Skin of body (tissue), 3 donors: ENCODE measurements at places on chromosomes 7 and 10.

DNA sequence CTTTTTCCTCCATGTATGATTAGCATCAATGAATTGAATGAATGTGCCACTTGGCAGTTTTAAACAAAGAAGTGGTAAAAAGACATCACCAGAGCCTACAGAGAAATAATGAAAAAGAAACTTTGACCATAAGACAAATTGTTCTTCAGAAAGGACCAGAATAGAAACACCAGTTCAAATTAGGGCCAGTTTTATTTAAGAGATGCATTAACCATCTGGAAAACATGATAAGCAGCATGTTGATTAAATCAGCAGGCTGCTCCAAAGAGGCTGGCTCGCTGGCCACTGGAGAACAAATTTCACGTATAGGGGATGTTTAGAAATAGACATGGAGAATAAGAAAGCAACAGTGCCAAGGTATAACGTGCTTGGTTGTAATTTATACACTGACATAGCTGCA, 242.3 kb upstream of the AOAH start:
- no peak for DNase-seq

- DNase-seq, result no peak
These were observed 12.8 kb upstream of the ADD3 start for GRCh38 chr10:109994711-109995577.

DNA sequence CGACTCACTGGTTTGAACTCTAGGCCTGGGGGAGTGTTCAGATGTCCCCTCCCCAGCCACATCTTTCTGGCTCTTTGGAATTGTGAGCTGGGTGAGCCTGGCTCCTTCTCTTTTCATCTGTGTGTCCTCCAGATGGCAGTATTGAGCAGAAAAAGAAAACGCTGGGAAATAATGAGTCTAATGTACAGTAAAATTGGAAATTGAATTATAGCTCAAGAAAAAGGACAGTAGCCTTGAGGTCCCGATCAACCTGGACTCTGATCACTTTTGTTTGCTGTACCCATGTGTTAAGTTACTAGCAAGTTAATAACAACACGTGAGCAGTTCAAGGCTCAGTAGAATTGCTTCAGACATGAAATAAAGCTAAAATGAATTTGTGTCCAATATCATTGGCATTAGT, 77.9 kb downstream of the SNX10 start:
- peak; percentile 63 for DNase-seq

DNA sequence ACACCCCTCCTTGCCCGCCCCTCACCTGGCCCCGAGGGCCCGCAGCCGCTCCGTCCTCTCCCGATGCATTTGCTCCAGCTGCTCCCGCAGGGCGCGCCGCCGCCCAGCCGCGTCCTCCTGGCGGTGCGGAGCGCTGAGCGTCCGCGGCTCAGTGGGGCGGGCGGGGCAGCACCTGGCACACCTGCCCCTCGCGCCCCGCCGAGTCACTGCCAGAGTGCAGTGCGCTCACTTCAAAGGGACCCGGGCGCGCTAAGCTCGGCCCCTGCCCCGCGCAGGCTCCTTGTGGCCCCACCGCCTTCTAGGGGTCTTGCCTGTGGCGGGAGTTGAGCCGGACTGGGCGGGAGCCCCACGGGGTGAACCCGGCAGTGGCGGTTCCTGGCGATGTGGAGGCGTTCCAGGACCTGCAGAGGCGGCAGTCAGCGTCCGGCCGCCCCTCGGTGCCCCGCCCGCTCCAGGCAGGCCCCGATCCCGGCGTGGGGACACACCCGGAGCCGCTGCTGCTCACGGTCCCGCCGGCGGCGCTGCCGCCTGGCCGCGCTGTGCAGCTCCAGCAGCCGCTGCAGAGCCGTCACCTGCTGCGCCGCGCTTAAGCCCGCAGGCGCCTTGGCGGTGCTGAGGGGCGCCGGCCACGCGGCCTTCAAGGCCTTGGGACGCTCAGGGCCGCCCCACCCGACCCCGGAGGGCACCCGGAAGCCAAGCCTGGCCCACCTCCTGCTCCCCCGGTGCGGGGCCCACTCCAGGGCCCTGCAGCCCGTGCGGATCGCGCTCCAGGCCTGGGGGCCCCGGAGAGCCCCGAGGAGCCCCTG, 6.7 kb downstream of the ATP6V1F start:
- DNase-seq, result peak; percentile 16

DNA sequence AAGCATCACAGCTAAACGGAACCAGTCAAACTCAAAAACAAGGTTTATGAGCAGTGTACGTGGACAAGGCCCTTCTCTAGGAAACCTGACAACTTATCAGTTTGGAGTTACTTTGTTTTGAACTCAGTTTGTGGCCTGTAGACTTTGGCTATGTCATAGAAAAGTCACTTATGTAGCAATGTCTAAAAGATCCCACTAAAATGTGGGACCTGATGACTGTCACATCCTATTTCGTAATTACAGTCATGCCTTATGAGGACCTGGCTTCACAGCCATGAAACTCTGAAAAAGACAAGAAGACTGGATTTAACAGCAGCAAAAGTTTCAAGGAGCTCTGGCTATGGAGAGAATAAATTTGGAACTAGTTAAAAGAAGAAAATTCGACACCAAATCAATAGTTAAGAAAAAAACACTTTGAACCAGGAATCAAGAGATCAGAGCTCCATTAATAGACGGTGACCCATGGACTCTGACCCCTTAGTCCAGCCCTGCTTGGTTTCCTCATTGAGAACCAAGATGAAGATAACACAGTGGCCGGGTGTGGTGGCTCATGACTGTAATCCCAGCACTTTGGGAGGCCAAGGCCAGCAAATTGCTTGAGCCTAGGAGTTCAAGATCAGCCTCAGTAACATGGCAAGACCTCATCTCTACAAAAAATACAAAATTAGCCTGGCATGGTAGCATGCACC, 204.3 kb downstream of the SFMBT2 start:
- no peak for DNase-seq
